ENCODE measurements at places on chromosomes 12 and 14. TPM values are rescaled to one million over a fixed set of nuclear protein-coding genes. Genes with fewer than 3 reads are reported as not detected.

The CLEC4D gene
- not detected for polyA plus RNA-seq

- DNase-seq, result peak; percentile 77
Observed at GRCh38 chr12:124837958-124838803, 25.5 kb downstream of the SCARB1 start.

DNA sequence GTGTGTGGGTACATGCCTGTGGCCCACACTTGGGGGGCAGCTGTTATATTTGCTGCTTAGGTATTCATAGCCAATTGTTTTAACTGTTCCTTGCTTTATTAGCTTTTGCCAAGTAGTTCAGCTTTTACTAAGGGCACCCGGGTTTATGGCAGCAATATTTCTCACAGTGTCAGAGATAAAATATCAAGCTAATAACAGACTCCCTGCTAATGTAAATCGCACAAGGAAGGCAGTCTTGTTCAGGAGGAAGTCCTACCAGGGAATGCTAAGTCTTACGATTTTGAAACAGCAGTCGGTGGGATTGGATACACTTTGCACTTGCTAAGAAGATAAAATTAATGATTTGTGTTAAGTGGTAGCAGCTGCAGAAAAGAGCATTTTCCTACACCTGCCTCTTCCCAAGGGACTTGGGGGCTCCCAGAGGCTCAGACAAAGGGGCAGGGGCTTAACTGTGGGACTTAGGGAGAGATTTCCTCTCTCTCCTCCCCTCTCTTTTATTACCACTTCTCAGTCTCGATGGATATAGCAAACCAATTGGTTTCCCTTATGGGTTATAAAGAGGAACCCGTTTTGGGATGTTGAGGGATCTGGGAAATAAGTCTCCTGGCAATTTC is 175.1 kb downstream of the NRXN3 start:
- no peak for DNase-seq

- DNase-seq, result peak; percentile 95
Observed at GRCh38 chr12:107027636-107028053, 40.7 kb upstream of the MTERF2 start.

GRCh38 chr12:128323145-128323920 is 56.4 kb downstream of the TMEM132C start:
- DNase-seq, result no peak

GRCh38 chr14:36056845-36057244 is 119.7 kb downstream of the PTCSC3 start:
- no peak for DNase-seq

- no peak for DNase-seq
Observed at GRCh38 chr12:97501422-97501821, 38.8 kb downstream of the RMST start.

- DNase-seq, result no peak
Observed at GRCh38 chr12:674272-674781, 11.1 kb upstream of the NINJ2 start.

- DNase-seq, result no peak
Observed at GRCh38 chr12:56110571-56110970, 5.9 kb upstream of the RPL41 start.

The OTUB2 gene
- polyA plus RNA-seq, result 0.80 TPM

DNA sequence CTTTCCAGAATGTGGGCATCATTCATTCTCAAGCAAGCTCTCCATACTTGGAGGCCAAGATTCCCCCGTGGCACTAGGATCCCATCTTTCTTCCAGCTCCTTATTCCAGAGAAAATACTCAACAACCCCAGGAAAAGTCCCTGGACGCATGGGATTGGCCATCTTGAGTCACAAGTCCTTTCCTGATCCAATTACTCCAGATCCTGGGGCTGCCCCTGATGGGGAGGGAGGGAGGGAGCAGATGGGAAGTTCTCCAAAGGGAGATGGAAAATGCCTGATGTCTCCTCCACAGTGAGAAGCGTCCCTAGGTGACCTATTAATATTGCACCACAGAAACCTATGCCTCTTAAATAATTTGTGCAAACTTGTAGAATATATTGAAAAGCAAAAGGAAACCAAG is 12.4 kb upstream of the KCNK13 start:
- no peak for DNase-seq

The JAG2 gene
- polyA plus RNA-seq, result 34.1 TPM

The CD163 gene
- 18.7 TPM for polyA plus RNA-seq

- no peak for DNase-seq
Observed at GRCh38 chr12:18242380-18243089, 18.8 kb upstream of the PIK3C2G start.

GRCh38 chr14:68510201-68511128 is 282.4 kb downstream of the ZFP36L1 start:
- peak; percentile 89 for DNase-seq

- DNase-seq, result no peak
Observed at GRCh38 chr12:106914796-106915634, 40.7 kb upstream of the TMEM263 start.

The GPR84 gene
- 0.08 TPM for polyA plus RNA-seq

The GPRC5A gene
- 0.69 TPM for polyA plus RNA-seq

The IAPP gene
- polyA plus RNA-seq, result not detected

The GLIPR1 gene
- 10.7 TPM for polyA plus RNA-seq

GRCh38 chr14:74085828-74086227 is 1.1 kb downstream of the LIN52 start:
- DNase-seq, result no peak

GRCh38 chr14:54782751-54783659 is 119.6 kb downstream of the GCH1 start:
- DNase-seq, result no peak

DNA sequence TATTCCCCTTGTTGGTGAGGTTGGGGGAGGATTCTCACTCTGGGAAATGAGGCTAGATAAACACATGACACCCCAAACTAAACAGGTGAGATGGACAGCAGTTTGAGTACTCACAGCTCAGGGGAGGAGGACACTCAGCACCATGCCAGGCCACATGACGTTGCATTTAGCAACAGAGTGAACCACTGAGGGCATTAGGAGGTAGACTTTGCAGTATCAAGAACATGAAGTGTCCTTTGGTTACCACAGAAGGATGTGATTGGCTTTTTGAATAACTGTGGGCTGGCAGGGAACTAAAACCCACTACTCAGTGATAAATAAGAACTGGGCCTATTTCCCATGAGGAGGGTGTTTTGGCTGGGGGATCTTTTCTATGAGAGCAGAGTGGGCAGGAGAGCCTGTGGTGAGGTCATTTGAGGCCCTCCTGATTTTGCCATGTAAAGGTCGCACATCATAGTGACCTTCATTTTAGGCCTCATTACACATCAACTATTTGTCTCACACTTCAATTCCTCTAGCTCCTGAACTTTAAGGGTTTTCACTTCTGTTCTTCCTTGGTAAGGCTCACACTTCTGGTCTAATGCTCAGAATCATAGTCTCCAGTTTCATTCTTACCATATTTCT is 89.8 kb upstream of the PRKD1 start:
- no peak for DNase-seq

- no peak for DNase-seq
Observed at GRCh38 chr12:112130441-112130998, 5.2 kb downstream of the TRAFD1 start.

- no peak for DNase-seq
Observed at GRCh38 chr14:54549862-54550261, 17.1 kb upstream of the SAMD4A start.

The MSI1 gene
- polyA plus RNA-seq, result 3.2 TPM

The AGAP2 gene
- polyA plus RNA-seq, result 5.6 TPM

GRCh38 chr14:95272057-95272456 is 47.7 kb downstream of the CLMN start:
- DNase-seq, result no peak

DNA sequence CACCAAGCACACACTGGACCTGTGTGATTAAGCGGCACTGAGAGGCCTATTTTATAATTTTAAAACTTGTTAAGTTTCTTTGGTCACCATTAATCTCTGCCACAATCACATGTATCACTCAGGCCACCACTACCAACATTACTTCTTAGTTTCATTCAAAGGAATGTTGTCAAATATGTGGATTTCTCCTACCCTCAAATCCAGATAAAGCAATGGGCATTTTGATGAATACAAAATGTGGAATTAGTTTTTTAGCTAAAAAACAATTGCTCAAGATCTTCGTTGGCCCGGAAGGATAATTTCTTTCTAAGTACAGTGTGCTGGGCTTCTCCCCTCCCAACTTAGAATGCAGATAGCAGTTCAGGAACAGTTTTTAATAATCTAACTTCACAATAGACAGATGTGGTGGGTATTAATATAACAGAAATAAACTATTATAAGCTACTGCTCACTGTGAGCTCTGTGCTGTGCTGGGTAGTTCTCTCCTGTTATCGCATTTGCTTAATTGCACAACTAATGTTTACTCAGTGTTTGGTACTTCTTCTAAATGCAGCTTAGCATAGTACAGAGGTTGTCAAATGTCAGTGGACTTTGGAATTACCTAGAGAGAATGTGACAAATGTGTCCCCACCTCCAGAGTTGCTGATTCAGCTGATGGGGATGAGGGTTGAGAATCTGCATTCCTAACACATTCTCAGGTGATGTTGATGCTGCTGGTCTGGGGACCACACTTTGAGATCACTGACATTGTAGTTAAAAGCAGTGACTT is 266.7 kb upstream of the AMIGO2 start:
- no peak for DNase-seq

GRCh38 chr12:510071-510825 is 50.5 kb downstream of the B4GALNT3 start:
- no peak for DNase-seq

GRCh38 chr12:109100741-109101140 is 3.3 kb downstream of the UNG start:
- no peak for DNase-seq

The NAV3 gene
- polyA plus RNA-seq, result 17.3 TPM

The SPIC gene
- polyA plus RNA-seq, result not detected

The KRT78 gene
- not detected for polyA plus RNA-seq

The PLEKHD1 gene
- polyA plus RNA-seq, result 0.53 TPM

DNA sequence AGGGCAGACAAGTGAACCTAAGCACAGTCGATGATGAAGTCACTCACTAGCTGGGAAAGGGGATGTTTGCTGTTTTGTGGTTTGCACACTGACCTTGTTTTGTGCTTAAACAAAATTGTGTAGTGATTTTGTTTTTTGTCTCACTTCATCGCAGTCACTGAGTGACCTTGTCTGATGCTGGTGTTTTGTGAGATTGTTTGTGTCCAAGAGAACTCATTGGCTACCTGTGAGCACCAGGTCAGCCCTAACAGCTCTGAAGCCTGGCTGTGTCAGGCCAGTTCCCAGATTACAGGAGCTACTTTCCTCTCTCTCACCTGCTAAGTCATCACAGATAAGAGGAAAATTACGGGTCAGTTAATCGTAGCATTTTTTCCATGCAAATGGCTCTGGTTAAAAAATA is 3.9 kb upstream of the ESYT1 start:
- no peak for DNase-seq

The KRT75 gene
- polyA plus RNA-seq, result not detected

Measured in muscle of back (tissue), 13 donors.